8988T (cell line): ENCODE measurements at places on chromosomes 1 and 21.

DNA sequence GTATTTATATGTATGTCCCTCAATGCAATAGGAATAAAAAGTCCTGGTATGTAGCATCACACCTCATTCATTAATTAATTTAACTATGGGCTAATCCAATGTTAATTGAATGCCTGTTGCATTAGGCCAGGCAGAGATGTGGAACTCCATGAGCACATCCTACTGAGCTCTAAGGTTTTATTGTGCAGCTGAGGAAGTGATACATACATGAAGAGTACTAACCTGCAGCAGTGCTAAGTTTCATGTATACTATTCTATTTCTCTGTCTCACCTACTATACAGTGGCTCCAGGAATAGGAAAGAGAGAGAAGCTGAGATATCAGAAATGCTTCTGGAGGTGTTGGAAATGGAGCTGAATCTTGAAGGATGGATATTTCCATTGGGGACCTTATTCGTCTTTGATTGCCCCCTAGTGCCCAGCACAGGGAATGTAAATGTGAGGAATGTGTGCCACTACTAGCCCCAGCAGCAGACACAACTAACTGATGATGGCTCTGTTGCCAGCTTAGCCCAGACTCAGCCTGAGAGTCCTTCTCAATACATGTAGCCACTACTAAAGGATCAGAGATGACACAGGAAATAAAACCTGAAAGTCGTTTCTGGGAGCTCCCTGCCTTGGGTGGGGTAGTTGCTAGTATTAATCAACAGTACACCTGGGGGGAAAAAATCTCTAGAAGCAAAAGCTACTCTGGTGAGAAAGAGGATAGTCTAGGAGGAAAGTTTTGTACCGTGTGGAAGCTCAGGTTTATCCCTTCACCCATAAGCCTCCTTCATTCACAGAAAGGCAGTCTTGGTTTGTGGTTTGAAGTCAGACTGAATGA, 173.3 kb upstream of the FOXD3 start:
- DNase-seq: no peak

- DNase-seq: no peak
Measured at GRCh38 chr1:236848274-236848923, 53.3 kb downstream of the MTR start.

- no peak for DNase-seq
Measured at GRCh38 chr21:33070998-33071769, 1.2 kb downstream of the OLIG1 start.

- DNase-seq: no peak
Measured at GRCh38 chr1:161985301-161985822, 38.3 kb downstream of the OLFML2B start.

DNA sequence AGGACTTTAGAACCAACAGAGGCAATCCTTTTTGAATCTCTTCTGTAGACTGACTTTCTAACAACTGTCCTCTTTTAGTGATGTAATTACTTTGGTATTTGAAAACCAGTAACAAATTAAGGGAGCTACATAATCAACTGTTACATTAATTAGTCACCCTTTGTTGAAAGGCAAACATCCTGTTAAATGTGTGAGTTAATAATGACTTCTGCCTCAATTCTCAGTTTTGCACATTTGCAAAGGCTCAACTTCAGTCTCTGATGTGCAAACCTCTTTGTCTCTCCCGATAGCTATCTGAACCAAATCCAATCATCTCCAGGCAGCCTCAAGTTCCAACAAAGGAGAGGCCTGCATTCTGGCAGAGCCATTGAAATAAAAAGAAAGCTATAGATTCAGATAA, 135.4 kb upstream of the C8B start:
- no peak for DNase-seq

DNA sequence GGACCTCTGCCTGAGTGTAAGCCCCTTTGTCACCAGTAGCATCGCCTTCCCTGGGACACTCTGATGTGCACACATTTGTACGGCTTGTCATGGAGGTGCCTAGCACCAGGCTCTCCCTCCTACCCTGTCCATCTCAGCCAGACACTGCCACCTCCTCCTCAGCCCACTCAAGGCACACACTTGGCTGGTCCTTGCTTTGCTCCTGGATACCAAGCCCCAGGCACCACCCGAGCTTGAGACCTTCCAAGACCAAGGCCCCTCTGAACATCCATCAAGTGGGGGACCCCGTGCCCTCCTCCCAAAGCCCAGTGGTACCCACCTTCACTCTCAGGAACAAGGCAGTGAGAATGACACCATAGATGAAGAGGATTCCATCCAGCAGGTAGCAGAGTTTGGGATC, 78.0 kb downstream of the CD247 start:
- DNase-seq: no peak

DNA sequence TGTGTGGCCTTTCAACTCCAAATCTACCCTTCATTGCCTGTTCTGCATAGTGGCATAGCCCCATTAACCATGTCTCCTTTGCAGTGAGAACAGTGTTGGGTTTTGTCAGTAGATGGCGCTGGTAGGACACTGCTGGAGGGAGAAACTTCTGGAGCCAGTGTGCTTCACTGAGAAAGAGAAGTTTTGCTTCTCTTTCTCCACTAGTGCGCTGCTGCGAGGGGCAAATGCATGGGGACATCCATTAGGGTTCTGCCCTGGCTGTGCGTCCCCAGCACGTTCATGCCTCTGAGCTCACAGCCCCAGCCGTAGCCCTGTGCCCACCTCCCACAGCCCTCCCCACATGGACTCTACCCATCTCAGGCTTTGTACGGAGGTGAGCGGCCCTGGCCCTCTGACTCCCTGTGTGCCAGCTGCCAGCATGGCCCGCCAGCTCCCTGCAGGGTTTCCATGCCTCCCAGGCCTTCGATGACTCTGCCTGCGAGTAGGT, 53.1 kb downstream of the RIMS3 start:
- no peak for DNase-seq

GRCh38 chr21:37047079-37047478, 25.8 kb downstream of the PIGP start:
- DNase-seq: no peak

DNA sequence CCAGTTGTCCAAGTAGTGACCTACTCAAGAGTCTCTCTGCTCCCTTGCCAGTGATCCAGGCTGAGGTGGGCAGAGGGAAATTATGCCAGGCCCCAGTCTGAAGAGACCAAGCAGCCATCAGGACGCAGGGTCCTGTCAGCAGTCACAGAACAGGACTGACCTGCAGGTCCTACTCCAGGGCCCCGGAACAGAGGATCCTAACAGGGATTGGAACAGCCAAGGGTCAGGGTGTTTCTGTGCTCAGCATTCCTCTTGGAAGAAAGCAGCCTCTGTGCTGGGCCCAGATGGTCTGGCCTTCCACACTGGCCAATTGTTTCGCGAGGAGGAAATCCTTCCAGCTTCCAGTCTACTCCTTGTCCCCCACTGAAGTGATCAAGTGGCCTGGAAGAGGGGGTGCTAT, 41.6 kb upstream of the USP1 start:
- no peak for DNase-seq

- no peak for DNase-seq
Measured at GRCh38 chr21:27590271-27590670, 623.4 kb upstream of the ADAMTS5 start.

GRCh38 chr21:43808832-43809251, 19.5 kb downstream of the RRP1 start:
- no peak for DNase-seq

- no peak for DNase-seq
Measured at GRCh38 chr1:199307496-199308264, 668.8 kb downstream of the PTPRC start.

DNA sequence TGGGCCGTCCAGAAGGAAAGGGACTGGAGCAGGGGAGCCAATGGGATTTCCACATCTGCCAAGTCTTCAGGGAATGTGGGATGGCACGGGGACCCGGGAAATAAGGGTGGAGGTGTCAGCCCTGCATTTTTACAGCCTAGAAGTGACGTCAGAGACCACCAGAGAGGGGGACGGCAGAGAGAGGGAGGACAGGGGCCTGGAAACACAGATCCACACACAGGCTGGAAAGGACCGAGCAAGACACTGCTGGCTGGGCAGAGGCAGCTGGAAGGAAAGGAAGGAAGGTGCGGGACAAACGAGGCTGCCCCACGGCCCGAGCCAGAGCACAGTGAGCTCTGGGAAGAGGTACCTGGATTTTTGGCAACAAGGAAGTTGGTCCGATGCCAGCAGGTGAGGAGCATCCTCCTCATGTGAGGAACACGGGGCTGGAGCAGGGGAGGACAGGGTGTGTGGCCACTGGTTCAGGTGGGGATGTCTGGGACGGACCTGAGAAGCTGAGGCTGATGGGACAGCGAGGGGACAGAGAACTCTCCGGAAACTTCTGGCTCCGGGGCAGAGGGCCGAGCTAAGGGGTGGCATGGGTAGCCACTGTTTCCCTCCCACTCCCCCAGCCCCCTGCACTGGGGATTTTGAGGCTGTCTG, 138.3 kb downstream of the PGBD5 start:
- no peak for DNase-seq

DNA sequence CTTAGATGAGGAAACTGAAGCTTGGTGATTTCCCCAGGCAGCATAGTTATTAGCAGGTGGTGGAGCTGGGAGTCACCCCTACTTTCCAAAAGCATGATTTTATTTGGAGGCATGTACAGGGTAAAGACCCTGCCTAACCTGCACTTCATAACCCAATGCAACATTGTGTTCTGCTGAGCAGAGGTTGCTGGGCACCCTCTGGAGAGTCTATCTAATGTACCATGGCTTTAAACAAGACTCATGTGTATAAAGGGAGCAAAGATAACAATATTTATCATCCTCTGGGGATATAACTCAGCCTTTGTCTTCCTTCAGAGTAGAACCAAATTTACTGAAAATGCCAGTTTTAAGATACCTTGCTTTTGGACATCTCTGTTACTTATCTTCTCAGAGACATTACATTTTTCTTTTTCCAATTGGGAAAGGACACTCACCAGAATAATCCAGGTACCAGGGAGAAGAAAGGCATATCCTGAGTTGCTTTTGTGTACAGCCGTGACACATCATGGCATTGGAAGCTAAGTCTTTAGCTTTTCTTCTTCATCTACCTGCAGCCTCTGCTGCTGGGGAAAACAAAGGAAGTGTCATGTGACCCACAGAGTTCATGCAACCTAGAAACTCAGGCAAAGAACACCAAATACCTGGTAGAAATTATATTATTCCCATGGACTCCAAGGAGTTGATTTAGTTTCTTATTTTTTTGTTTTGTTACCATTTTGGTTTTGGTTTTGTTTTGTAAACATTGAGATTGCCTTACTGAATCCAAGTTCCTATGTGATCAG, 39.6 kb downstream of the ELAVL4 start:
- DNase-seq: no peak

- DNase-seq: no peak
Measured at GRCh38 chr1:65444128-65444640, 23.7 kb downstream of the LEPR start.

- DNase-seq: no peak
Measured at GRCh38 chr1:174871886-174872285, 127.9 kb upstream of the CACYBP start.

DNA sequence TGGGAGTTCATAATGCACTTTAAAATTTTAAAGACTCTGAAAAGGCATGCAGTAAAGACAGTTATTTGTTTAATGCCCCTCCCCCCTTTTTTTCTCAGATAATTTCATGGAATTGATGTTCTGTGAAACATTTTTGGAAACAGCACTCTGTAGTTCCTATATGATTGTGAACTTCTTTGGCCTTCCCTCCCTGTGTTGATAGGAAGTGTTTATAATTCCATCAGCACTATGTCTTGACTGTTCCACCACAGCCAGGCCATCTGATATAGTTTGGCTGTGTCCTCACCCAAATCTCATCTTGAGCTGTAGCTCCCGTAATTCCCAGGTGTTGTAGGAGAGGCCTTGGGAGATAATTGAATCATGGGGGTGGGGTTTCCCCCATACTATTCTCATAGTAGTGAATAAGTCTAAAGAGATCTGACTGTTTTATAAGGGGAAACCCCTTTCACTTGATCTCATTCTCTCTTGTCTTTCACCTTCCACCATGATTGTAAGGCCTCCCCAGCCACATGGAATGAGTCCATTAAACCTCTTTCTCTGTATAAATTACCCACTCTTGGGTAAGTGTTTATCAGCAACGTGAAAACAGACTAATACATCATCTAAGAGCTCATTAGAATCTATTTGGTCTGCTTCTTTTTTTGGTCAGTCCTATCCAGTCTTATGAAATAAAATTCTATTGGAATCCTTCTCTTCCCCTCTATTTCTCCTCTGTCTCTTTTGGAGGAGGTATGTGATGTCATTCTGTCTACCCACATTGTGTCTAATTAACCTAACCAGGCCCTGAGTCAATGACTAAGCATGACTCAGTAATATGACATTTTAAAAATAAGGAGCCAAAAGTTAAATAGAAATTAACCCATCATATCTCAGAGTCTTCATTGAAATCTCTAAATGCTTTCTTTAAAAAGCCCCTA, 8.9 kb downstream of the CCDC185 start:
- DNase-seq: no peak

GRCh38 chr1:83024251-83024767, 974.6 kb downstream of the TTLL7 start:
- no peak for DNase-seq

- DNase-seq: no peak
Measured at GRCh38 chr21:16377120-16377658, 647.4 kb downstream of the USP25 start.

GRCh38 chr1:43437031-43437973, 16.4 kb downstream of the HYI start:
- DNase-seq: no peak

DNA sequence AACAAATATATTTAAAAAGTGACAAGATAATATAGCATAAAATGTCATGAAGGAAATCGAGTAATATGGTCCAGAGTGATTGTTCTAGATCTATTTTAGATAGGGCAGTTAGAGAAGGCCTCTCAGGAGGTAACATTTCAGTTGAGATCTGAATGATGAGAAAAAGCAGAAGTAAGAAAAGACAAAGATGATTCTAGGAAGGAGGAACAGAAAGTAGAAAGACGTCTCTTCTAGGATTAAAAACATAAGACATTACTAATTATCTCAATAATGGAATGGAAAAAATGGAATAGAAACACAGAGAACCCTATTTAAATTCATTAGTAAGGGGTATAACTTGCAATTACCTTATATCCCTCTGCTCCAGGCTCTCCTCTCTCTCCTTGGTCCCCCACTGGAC, 130.0 kb upstream of the ZNHIT6 start:
- DNase-seq: no peak

DNA sequence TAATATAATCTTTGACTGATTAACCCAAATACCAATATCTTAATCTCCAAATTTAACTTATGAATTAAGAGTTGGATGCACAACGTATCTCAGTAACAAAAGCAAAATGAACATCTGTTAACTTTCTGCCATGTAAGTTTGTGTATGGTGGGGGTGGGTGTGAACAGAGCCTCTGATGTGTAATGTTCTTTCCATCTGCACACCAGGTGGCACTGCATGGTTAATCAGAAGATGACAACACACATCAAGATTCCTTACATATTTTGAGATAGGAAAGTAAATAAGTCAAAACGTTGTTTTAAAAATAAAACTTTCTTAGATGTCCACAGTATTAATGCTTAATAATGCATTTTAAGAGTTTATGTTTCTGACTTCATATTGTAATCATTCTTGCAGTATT, 251.9 kb downstream of the DPYD start:
- DNase-seq: no peak

GRCh38 chr1:9633493-9633892, 18.0 kb upstream of the PIK3CD start:
- no peak for DNase-seq

GRCh38 chr1:94068999-94069918, 51.7 kb downstream of the ABCA4 start:
- DNase-seq: no peak
